ENCODE measurements at places on chromosomes 1 and 21.

- no peak for DNase-seq
Measured at GRCh38 chr1:98887507-98887906, 117.2 kb downstream of the PLPPR5 start.

DNA sequence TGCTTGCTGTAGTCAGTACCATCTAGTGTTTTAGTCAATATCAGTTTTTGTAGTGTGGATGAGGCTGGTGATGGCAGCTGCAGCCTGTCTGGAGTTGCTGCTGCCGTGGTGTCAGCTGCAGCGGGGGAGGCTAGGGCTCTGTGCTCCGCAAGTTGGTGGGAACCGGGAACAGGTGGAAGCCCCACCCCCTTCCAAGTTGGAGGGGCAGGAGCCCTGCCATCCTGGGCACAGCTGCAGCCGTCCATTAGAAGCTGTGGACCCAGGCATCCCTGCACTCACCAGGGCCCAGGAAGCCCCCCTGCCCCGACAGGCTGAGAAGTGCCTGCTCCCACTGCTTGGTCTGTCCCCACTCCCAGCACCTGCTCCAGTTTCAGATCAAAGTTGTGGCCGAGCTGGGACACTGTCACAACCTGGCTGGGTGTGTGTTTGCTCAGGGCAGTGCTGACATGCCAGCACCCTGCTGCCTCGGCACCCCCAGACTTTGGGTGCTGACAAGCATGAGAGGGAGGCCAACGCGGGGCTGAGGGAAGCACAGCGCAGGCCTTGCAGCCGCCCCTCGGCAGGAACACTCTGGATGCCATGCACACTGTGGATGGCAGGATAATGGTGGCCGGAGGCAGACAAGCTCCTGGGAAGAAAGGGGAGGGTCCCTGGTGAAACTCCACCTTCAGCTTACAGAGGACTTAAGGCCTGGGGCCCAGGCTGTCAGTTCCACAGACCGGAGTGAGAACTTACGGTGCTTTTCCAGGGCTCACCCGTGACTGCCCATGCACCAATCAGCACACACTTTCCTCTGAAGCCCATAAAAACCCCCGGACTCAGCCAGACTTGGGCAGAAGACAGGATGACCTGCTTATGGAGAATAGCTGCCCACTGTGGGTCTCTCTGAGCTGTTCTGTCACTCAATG, 86.9 kb downstream of the ADARB1 start:
- no peak for DNase-seq

DNA sequence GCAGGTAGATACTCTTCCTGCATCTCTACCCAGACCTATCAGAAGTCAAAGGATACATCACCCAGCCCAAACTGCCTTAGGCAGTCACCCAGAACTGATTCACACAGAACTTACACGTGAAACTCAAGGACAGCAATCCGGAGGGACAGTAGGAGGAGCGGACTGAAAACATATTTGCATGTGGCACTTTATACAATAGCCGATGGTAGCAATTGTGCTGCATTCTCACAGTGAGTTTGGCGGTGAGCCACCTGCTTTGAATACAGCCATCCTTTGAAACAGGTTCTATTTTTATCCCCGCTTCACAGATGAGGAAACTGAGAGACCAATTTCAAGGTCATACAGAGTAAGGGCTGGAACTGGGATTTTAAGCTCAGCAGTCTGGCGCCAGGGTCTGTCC, 69.5 kb downstream of the EDEM3 start:
- DNase-seq, result no peak

DNA sequence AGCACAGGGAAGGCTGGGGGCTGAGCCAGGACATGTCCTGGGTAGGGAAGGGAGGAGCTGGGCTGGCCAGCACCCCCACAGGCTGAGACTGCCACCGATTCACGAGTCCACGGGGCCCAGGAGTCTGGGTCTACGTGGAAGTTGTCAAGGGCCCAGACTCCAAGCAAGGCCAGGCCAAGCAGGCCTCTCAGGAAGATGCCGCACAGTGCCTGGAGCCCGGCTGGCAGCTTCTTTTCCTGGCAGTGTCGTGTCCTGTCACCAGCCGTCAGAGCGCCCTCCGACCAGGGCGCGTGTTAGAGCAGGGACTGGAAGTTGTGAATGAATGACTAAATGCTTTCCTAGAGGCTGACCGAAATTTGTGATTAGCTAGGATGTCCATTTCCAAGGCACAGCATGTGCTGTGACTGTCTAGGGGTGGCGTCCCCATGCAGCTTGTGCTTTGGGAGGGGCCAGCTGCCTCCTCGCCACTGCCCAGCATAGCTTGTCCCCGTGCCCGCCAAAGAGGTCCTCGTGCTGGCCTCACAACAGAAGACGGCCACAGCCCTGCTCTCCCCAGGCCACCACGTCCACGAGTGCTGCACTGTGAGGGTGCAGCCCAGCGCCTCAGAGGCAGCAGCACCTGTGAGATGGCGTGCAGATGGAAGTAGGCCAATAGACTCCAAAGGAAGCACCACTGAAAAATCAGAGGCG, 147.4 kb upstream of the COL6A1 start:
- no peak for DNase-seq

DNA sequence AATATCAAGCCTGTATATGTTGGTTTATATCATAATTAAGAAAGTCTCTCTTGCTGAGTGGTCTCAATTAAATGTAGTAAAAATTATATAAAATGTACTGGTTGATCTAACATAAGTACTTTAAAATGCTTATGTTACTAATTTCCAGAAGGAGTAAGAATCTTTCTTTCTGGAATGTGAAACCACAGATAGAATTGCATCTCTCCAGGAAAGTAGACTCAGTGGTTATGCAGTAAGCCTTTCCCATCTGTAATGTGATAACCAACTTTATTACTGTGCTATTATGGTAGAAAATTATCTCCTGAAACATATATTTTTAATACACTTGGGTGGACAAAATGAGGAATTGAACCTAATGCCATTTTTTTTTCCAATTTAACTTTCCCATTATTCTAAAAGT, 8.9 kb upstream of the RALGPS2 start:
- no peak for DNase-seq

- no peak for DNase-seq
Measured at GRCh38 chr1:218481116-218481775, 136.1 kb downstream of the TGFB2 start.

GRCh38 chr1:222543817-222544216, 4.1 kb downstream of the HHIPL2 start:
- peak; percentile 51 for DNase-seq

DNA sequence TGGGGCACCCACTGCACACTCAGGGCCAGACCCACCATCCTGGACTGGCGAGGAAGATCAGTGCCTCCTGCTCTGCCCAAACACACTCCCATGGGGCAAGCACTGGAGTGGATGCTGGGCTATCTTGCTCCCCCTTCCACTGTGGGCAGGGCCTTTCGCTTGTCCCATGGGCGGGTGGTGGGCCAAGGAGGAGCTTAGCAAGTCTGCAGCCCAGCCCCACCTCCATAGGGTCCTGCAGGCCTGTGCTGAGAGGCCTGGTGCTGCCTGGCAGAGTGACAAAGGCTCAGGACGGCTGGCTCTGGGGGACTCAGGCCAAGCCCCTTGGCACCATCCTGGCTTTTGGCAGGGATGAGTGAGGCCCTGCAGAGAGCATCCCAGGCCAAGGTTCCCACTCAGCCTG, 89.4 kb downstream of the PTPRU start:
- DNase-seq, result no peak

DNA sequence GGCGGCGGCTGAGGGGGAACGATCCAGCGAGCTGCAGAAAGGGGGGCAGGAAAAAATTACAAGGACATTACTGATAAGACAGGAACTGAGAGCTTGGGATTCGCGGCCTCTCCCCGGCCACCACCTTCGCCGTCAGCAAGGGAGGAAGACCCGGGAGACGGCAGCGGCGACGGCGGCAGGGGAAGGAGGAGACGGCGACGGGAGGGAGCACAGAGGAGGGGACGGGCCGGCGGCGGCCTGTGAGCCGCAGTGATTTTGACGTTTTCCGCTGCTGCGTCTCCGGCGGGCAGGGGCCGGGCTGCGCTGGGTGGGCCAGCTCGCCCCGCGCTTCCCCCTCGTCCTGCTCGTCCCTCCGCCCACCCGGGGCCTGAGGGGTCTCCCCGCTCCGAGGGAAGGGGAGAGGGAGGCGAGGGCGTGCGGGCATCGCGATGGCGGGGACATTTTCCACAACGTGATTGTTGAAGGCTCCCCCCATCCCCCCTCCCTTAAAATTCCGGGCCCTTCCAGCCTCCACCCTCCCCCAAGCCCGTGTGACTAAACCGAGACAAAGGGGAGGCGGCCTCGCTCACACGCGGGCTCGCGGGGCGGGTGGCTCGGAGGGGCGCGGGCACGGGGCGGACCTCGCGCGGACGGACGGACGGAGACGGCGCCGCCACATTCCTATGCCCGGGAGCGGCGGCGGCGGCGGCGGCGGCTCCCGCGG, 407 bp downstream of the CAMSAP2 start:
- DNase-seq, result peak; percentile 84

- no peak for DNase-seq
Measured at GRCh38 chr1:216794586-216794985, 71.4 kb upstream of the ESRRG start.

DNA sequence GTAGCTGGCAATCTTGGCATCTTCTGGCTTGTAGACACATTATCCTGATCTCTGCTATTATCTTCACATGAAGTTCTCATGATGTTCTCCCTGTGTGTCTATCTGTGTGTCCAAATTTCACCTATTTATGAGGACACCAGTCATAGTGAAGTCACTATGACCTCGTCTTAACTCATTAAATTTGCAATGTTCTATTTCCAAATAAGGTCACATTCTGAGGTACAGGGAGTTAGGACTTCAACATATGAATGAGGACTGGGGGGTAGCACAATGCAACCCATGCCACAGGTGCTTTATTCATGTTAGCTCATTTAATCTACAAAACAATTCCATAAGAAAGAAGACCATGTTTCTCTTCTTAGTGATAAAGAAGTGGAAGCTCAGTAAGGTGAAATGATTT, 206.2 kb upstream of the C8B start:
- DNase-seq, result no peak

- DNase-seq, result no peak
Measured at GRCh38 chr1:172698224-172698623, 39.3 kb downstream of the FASLG start.

DNA sequence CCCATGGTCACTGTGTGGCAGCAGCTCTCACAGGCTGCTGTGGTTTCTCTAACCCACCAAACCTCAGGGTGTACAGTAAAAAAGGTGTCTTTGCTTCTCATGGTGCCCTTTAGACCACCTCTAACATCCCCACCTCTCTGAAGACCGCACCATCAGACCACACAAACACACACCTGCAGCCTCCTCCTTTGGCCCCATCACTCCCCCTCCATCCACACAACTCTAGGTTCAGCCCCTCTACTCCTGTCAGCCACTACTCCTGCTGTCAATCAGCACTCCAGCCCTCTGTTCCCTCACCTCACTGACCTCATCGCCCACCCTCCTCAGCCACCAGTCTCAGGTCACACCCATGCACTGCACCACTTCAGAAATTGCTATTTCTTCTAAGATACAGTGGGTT, 7.5 kb downstream of the ZNF692 start:
- DNase-seq, result no peak

GRCh38 chr1:38134294-38134755, 87.7 kb upstream of the POU3F1 start:
- no peak for DNase-seq

- DNase-seq, result peak; percentile 75
Measured at GRCh38 chr1:27296773-27297291, 25.1 kb upstream of the TMEM222 start.

DNA sequence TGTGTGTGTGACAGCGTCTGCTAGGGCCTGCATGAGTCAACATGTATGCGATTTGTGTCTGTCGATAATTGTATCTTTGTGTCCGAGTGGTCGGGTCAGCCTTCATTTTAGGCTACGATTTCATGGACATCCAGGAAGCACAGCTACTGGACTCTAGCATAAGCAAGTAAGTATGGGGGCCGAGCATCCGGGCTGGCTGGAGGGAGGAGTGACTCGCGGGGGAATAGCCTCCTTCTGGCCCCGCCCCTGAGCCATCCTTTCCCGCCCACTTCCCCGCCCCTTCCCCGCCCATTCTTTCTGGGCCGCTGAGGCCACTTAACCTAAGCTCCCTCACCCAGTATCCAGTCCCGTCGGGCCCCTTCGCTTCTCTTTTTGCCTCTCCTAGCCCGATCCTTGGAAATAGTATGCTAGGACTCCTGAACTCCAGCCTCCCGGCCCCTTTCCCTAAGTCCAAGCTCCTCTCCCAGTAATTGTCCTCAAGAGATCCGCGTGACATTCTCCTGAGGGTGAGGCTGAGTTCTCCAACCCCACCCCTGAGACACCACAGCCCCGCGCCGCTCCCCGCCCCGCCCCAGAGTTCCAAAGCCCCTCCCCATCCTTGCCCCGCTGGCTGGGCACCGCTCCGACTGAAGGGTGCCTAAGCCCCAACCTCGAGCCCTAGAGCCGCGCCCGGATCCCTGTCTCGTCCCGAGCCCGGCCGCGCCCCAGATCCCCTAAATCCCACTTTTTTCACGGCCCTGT, 1.2 kb downstream of the MAP3K6 start:
- DNase-seq, result peak; percentile 89

DNA sequence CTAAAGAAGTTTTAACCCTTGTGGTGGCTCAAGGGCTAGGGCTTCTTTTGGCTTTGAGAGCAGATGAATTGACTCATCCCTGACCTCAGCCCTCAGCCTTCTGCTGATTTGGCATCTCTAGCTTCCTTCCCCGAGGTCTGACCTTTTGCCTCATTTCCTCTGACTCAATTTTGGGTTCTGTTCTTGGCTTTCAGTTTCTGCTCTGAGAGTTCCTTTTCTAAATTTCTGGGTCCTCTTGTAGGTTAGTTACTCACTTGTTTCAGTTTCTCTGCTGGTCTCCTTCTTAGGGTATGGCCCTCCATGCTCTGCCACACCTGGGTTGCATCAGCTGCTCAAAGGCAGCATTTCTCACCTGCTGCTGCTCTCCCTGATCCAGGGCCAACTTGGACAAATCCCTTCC, 19.4 kb downstream of the PDE4B start:
- no peak for DNase-seq

GRCh38 chr1:75310067-75310466, 175.9 kb downstream of the LHX8 start:
- DNase-seq, result no peak

DNA sequence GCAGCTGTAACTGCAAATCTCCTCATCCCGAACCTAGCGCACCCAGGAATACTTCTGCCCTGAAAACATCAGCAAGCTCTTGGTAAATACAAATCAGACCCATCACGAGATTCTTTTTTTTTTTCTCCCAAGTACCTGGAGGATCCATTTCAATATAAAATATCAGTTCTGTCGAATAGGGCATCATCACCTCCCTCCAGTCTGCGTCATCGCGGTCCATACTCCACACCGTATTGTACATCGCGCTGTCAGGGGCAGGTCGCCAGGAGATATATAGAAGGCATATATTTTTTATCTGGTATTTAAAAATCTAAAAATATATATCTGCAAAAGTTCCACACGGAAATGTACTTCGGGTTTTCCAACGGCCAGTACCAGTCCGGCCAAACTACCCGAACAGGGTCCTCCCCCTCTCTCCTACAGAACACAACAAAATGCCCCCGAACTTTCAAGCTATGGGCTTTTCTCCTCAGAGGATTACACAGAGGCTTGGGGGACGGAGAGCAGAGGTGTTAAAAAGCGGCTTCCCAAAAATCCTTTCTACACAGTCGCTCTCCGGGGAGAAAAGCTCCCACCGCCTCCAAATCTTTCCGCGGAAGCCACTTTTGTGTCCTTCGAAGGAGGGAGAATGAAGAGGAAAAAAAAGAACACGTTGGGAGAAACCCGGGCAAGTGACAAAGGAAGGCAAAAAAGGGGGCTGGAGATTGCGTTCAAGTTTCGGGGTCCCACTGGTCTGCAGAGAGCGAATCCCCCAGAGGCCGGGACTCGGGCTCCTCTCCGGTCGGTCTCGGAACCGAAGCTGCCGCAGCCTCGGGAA, 509 bp downstream of the PIK3R3 start:
- no peak for DNase-seq
